ENCODE measurements at places on chromosomes 12 and 14.

- DNase-seq: no peak
These were observed 33.7 kb downstream of the TCTN1 start for GRCh38 chr12:110647631-110648040.

GRCh38 chr14:72558721-72559120, 335.2 kb downstream of the DPF3 start:
- no peak for DNase-seq

DNA sequence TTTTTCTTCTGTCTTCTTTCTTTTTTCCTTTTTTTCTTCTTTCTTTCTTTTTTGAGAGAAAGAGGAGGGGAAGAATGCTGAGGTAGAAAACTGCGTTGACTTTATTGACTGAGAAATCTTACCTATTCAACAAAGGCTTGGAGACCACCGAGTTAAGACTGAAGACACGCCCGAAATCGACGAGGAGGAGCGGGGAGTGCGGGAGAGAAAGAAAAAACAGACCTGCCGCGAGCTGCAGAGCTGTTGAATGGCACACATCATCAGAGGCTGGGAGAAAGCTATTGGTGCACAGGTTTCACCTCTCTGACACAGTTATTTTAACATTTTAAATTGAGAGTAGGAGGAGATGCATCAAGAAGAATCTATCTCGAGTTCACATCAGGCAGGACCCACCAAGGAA, 5.1 kb downstream of the ASCL1 start:
- no peak for DNase-seq

DNA sequence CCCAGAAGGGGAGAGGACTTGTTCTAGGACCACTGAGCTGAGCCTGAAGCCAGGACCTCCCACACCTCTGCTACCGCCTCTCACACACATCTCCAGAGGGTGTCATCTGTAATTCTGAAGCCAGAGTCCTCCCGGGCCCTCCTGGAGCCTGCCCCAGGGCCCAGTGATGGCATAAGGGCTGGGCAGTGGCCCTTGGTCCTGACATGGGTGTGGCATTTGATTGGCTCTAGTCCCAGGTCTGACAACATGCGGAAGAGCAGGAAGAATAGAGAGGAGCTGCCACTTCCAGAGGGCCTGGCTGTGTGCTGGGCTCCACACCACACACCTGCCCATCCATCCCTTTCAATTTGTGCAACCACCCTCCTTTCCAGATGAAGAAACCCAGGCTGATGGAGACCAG, 144.3 kb upstream of the GSC start:
- no peak for DNase-seq

GRCh38 chr14:24456980-24457379, 14.4 kb upstream of the SDR39U1 start:
- DNase-seq: no peak

GRCh38 chr14:101591582-101591981, 30.3 kb downstream of the DIO3 start:
- no peak for DNase-seq

DNA sequence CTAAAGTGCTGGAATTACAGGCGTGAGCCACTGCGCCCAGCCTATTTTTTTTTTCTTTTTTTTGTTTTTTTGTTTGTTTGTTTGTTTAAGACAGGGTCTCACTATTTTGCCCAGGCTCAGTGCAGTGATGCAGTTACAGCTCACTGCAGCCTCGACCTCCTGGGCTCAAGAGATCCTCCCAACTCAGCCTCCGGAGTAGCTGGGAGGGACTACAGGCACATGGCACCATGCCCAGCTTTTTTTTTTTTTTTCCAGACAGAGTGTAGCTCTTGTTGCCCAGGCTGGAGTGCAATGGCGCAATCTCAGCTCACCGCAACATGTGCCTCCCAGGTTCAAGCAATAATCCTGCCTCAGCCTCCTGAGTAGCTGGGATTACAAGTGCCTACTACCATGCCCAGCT, 5.8 kb upstream of the ITFG2 start:
- DNase-seq: no peak

- DNase-seq: no peak
These were observed 51.6 kb downstream of the DERA start for GRCh38 chr12:15962760-15963159.

DNA sequence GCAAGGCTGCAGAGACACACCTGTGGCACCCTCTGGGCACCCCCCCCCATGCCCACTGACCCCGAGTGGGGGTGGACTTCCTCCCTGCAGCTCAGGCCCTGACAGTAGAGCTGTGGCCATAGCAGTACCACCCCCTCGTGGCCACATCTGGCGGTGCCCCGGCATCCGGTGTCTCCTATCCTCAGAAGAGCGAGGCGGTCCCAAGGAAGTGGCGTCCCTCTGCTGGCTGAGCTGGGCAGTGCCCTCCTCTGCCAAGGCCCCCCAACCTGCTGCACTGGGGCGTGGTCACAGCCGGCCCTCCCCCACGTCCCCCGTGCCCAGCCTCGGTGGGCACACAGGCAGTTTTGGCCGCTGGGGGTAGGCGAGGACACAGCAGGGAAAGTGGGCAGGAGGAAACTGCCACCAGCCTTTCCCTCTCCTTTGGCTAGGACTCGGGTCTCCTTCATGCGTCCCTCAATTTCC, 6.0 kb upstream of the SLC6A12 start:
- peak; percentile 41 for DNase-seq

- DNase-seq: no peak
These were observed 122.3 kb upstream of the FBXO33 start for GRCh38 chr14:39554576-39554975.

- no peak for DNase-seq
These were observed 596.9 kb downstream of the TRHDE start for GRCh38 chr12:72869024-72869423.

GRCh38 chr12:19972325-19973288, 395.7 kb upstream of the PDE3A start:
- no peak for DNase-seq

DNA sequence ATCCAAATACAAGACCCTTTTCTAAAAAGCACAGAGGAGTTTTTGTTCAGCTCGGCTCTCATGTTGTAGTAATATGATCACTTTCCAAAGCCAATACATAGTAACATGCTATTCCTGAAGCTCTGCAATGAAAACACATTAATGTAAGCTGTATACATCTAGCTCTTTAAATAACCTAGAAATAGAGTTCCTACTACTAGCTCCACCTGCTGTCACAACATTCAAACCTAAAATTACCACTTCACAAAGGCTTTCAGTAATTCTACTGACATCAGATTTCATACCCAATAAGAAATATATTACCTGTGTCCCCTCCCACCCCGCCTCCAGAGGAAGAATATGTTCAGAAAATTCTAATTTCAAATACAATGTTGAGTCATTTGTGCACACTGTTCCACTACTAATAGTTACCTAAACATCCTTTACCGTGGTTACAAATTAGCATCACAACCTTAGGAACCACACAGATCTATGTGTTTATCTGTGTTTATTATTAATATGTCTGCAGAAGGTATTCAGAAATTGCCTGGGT, 17.8 kb downstream of the EFCAB11 start:
- DNase-seq: no peak

- DNase-seq: no peak
These were observed 680 bp downstream of the NECAP1 start for GRCh38 chr12:8082808-8083100.

- DNase-seq: no peak
These were observed 35.9 kb downstream of the PDZRN4 start for GRCh38 chr12:41224066-41224465.

DNA sequence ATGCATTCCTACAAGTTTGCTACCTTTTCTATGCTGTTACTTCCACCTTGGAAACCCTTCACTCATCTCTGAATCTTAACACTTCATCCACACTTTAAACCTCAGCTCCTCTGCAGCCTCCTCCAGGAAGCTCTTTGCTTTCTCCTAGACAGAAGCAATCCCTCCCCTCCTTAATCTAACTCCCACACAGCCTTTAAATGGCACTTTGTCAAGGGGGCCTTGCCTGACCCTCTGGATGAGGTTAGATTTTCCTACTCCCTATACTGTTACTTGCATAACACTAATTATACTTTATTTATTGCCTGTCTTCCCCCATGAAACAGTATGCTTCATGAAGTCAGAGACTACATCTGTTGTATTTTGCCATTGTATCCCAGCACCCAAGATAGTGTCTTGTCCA, 394.6 kb downstream of the MED13L start:
- DNase-seq: no peak

DNA sequence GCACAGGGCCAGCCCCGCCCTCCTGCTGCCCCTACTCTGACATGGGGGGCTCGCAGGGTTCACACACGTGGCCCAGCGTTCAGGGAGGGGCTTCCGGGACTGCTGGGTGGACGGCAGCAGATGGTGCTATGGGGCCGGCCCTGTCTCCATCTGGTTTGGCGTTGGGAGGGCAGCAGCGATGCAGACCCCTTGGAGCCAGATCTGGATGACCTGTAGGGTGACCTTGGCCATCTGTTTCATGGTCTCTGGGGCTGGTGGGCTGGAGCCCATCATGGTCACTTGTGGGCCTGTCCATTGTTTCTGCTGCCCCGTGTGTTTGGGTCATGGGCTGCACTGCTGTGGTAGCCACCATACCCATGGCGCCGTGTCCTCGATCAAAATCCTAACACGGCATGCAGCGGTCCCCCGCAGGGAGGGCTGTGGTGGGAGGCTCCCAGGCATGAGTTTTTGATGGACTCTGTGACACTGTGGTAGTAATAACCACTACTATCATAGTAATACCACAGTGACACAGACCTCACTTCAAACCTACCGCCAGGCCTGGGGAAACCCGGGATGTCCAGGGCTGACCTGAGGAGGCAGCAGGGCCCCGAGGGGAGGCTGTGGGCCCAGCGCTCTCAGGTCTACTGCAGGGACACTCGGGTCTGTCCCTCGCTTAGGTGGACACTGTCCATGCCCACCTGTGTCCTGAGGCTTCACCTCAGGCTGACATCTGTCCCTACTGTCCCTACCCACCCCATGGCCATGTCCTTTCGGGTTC, 359.4 kb downstream of the TMEM121 start:
- DNase-seq: no peak

All from SHP77 (cell line).